NCI-H1105 (cell line): ENCODE measurements at places on chromosomes 3 and 15.
A peak's percentile ranks its signal among the peaks of the same experiment; 100 is the strongest.

- DNase-seq = no peak
Observed at GRCh38 chr3:197795200-197795599, 4.1 kb downstream of the LRCH3 start.

GRCh38 chr15:68337826-68338225, 60.3 kb downstream of the FEM1B start:
- DNase-seq = no peak

- no peak for DNase-seq
Observed at GRCh38 chr15:52172869-52173268, 18.3 kb downstream of the GNB5 start.

DNA sequence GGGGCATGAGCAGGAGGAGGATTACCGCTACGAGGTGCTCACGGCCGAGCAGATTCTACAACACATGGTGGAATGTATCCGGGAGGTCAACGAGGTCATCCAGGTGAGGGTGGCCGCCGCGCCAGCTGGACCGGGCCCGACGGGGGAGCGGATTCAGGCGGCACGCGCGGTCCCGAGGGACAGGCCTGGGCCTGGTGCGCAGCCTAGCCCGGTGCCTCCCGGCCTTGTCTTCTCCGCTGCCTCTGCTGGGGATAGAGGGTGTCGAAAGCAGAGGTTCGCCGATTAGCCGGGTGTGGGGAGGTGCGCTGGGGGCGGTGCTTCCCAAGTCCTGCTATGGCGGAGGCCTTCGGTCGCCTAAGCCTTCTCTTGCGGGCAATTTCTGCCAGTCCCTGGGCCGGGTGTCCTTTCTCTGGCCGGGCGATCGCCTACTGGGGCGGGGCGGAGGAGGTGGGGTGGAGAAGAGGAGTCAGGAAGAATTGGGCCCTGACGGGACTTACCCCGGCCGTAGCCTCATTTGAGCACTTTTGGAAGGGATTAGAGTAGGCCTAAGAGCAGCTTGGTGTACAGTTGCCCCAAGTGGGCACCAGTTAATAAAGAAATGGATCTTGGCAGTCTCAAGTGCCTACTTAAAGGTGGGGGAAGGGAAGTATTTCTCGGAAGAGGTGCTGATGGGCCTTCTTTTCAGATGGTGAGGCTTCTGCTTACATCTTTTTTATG, 940 bp downstream of the ARIH1 start:
- DNase-seq = peak; percentile 58

DNA sequence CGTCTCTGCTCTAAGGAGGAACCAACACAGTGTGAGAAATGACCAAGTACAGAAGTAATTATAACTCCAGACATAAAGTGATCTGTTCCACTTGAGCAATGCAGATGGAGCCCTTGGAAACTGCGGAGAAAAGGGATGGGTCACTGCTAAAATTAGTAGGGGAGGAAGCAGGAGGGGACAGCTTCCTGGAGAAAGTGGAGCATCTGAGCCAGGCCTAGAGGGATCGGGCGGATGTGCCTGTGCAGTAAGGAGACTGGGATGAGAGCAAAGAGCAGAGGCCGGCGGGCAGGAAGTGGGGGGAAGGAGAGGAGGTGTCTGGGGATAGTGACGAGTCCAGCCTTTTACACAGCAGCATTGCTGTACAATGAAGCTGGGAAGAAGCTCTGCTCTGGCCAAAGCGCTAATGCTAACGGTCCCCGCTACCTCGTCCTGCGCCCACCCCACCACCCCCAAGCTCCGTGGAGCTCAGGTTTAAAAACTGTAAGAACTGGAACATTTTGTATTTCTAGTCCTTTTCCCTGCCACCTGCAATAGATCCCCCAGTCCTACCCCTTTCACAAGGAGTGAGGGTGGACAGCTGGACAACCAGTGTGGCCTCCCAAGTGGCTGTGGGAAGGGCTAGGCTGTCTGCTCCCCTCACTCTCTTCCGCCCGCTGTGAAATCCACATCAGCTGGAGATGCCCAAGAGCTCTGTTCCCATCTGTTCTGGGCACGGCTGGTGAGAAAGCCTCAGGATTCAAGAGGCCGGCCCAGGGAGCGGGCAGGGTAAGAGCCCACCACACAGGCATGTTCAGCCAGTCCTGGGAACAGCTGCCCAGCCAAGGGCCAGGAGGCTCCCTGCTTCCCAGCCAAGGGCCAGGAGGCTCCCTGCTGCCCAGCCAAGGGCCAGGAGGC, 53.0 kb upstream of the HES1 start:
- DNase-seq = no peak

GRCh38 chr15:92014281-92015030, 160.9 kb downstream of the SLCO3A1 start:
- no peak for DNase-seq

DNA sequence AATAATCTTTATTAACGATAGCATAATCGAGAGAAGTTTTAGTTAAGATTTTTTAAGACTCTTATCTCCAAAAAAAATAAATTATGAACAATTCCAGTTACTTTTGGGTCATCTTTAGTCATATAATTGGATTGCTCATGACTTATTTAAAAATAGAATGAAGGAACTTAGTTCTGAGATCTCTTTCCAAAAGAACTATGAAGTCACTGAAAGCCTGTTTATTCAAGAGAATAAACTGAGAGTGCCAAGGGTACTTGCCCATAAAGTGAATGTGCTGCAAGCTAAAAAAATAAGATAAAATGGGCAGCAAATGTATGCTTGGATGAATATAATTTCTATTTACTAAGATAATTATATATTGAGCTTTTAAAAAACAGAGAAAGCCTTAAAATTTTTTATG, 176.5 kb upstream of the PLSCR5 start:
- DNase-seq = no peak

- no peak for DNase-seq
Observed at GRCh38 chr15:38115121-38115520, 137.5 kb upstream of the SPRED1 start.

DNA sequence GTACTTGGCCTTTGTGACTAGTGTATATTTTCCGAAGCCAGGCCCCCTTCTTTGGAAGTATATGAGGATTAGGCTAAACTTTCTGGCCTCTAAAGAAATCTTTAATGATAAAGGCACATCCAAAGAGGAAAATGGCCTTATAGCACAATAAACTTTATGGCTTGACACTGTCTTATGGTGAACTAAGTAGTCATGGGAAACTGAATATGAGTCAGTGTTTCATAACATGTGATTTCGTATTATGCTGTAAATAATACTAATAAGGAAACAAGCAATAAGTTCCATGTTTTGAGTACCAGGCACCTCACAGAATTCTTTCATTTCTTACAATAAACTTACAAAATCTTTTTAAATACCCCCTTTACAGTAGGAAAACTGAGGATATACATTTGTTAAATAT, 8.2 kb downstream of the ZPLD1 start:
- no peak for DNase-seq

DNA sequence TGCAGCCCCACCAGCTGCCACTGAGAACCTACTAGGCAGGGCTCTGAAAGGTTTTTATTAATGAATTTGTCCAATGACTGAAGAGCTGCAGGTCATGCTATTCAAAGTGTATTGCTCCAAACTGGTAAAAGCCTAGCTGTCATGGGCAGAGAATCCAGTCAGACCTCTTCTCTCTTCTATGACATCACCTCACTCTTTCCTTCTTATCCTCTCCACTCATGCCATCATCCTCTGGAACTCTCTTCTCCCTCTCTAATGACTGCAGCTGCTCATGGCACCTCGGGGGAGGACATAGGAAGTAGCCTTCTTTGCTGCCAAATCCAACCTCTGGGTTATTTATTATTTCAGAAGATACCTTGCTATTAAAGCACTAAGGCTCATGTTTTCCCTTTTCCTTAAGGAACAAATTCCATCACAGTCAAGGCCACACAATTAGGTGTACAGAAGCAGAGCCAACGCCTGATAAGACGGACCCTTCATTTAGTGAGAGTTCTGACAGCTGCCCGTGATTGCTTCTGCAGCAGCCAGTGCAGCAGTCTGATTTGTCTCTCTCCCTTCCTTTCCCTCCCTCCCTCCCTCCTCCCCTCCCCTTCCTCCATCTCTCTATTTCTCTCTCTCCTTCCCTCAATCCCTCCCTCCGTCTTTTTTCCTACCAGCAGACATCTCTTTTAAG, 87.0 kb upstream of the ONECUT1 start:
- DNase-seq = no peak

DNA sequence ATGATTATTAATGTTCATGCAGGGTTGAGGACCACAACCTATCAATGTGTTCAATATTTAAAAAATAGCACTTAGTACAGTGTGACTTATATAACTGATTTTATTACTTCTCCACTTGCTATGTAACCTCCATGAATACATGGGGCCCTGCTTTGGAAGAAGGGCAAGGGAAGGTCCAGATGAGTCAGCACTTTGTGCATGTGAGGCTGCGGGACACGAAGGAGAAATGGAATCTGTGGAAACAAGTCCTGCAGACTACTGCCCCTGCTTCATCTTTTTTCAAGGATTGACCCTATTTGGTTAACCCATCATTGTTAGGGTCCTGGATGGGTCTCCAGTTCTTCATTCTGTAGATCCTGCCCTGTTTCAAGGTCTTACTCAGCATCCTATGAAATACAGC, 1.6 kb downstream of the NXPE3 start:
- no peak for DNase-seq

GRCh38 chr3:107205358-107205757, 171.9 kb upstream of the CCDC54 start:
- no peak for DNase-seq

- DNase-seq = no peak
Observed at GRCh38 chr3:115363071-115363470, 216.0 kb upstream of the ZBTB20 start.

DNA sequence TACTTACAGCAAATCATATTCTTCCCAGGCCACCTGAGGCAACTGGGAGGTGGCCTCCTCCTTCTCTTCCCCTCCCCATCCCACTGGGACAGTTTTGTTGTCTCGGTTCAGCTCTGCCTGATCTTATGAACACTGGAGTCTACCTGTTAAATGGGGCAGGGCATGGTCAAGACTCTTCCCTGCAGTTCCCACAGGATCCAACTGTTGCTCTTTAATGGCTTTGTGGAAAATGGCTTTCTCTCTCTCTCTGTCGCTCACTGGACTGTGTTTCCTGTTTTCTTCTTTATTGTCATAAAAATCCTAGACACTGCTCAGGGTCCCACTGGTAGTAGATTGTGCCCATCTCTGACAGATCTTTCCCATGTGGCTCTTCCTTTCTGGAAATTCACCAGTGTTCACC, 40.2 kb downstream of the SLC27A2 start:
- no peak for DNase-seq

GRCh38 chr3:135982404-135982761, 16.9 kb downstream of the PPP2R3A start:
- DNase-seq = no peak

DNA sequence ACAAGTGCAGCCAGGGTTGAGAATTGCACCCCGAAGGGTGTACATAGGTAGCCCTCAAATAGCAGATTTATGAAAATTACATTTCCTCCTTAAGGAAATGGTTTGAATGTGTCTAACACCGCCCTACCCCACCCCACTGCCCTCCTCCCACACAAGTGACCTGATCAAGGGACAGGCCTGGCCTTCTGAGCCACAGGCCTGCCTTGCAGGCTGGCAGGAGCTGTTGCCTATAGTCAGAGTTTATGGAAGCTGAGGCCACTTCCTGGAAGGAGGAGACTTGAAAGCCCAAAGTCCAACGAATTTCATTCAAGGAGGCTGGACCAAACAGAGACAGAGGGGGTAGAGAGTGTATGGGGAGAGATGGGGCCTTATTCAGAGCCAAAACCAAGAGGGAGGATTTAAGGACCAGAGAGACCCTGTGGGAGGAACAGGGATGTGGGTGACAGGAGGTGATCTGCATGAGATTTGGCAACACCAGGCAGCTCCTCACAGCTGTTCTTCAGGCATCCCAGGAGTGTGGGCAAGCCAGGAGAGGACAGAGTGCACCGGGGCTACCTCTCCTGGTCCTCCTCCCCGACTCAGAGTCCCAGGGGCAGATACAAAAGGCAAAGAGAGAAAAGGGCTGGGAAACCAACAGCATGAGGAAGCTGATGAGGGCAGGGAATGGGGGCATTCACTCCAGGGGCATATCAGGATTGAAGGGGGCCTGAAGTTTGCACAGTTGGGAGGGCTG, 100.4 kb upstream of the HES1 start:
- no peak for DNase-seq

GRCh38 chr15:99369196-99369595, 117.9 kb downstream of the LRRC28 start:
- DNase-seq = no peak

DNA sequence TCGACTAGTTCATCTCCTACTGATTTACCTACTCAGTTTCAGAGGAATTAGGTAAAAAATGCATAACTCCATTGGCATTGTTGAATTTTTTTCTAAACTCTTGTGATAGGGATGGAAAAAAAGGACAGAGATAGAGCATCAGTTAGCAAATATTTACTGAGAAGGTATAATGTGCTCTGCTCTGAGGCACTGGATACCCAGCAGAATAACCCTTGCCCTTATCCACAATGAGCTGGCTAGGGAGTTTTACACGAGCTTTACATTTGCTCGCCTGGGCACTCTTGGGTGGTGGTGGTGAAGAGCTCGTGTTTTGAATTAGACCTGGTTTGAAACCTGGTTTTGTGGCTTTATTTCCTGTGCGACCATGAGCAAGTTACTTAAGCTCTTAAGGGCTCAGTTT, 149.6 kb downstream of the RORA start:
- DNase-seq = no peak

DNA sequence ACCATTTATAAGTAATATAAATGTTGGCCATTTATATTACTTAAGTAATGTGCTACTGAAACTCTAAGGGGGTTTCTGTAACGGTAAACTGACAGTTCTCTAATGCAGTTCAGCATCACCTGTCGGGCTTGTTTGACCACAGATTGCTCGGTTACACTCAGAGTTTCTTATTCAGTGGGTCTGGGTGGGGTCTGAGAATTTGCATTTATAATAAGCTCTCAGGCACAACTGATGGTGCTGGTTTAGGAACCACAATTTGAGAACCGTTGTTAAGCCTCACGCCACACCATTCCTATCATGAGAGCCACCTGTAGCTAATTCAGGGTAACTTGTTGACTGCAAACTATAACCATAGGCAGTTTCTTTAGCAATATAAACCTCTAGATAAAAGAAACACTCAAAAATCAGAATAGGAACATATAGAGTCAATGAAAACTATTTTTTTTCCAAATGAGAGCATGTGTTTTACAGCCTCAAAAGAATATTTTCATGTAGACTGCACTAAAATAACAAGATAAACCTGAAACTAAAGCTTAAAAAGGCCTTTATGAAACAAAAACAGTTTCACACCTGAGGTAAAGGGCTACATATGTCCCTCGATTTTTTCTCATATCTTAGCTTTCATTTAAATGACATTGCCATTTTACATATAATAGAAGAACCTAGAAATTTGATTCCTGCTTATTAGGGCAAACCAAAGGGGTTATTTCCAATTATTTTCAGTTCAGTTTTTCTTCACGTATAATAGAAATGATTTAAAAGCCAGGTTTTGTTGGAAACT, 604.8 kb downstream of the UNC13C start:
- DNase-seq = no peak
